Endothelial cell of umbilical vein (primary cell): ENCODE measurements at places on chromosomes 6 and 20.

DNA sequence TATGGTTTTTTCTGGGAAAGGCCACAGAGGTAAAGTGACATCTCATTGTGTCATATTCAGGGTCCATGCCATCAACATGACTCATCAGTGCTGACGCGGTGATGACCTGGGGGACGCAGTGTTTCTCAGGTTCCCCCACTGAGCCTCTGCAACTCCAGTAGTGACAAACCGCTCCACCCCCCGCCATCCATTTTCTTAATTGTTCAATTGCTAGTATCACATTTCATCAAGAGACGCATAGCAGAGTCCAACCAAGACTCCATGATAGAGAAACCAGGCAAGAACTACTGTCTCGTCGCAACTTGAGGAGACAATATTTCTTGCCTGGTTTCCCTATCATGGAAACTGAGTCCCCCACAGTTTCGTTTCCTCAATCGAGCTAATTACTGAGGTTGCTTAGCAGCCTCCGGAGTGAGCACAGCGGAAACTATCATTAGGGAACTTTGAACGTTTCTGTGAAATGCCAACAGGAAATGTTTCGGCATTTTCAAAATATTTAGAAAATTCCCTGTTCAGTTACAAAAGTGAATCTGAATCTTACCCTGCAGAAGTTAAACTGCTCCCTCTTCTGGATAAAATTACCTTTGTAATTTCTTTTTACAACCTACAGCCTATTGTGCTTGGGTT lies 12.2 kb upstream of the SERPINB1 start:
- DNase-seq: peak; percentile 85

GRCh38 chr6:14010275-14010674 lies 85.5 kb downstream of the RNF182 start:
- DNase-seq: no peak

- no peak for DNase-seq
Observed at GRCh38 chr20:35431621-35432429, 6.2 kb downstream of the GDF5 start.

GRCh38 chr6:49527320-49527719 lies 23.1 kb upstream of the C6orf141 start:
- no peak for DNase-seq

GRCh38 chr6:12010635-12011275 lies 1.4 kb upstream of the HIVEP1 start:
- DNase-seq: no peak

DNA sequence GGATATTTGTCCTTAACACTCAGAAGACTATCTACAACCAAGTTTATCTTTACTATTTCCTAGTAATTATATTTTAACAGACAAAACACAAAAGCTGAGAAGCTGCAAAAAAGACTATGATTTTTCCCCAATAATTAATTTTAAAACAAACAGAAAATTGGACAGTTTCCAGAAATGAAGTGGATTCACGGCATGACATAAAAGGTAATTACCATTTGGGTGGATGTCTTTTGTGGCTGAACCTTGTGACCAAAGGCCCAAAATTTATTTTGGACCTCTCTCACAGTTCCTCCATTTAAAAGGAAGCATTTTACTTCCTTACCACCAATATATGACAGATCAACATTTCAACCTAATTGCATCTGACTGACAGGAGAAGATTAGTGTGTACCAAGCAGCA lies 90.2 kb downstream of the GMDS start:
- DNase-seq: peak; percentile 10

DNA sequence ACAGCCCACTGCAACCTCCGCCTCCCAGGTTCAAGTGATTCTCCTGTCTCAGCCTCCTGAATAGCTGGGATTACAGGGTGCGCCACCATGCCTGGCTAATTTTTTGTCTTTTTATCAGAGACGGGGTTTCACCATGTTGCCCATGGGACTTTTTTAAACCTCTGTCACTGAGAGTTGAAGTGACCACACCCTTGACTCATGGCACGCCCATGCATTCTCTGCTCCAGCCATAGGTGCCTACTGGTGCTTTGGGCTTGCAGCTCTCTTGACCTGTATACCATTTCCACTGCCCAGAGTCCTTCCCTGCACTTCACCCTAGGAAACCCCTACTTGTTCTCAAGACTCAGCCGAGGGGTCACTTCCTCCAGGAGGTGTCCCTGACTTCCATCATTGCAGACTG lies 2.4 kb upstream of the SCRT2 start:
- DNase-seq: no peak

GRCh38 chr6:152529369-152529768 lies 107.8 kb downstream of the SYNE1 start:
- no peak for DNase-seq

GRCh38 chr6:11975353-11975977 lies 36.6 kb upstream of the HIVEP1 start:
- DNase-seq: no peak

DNA sequence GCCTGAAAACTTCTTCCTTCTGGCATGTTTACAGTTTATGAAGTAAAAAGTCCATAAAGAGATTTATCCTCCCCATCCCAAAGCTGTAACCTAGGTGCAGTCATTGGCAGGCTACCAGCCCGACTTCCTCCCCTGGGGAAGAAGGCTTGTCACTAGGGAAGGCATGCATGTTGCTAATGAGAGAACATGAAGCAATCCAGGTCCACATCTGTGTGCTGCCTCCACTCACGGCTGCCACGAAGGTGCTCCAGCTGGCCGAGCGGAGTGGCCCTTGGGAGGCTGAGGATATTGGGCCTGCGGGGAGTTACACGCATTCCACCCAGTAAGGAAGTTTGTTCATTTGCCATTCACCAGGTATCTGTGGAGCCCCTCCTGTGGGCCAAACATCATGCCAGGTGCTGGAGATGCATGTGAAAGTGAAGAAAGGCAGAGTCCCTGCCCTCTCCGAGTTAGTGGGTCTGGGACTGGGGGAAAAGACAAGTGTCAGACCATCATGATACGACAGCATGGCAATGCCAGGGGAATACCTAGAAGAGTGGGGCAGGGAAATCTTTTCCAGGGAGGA lies 257.0 kb downstream of the NRN1 start:
- no peak for DNase-seq

GRCh38 chr6:134714679-134715078 lies 235.2 kb downstream of the ALDH8A1 start:
- DNase-seq: peak; percentile 26

DNA sequence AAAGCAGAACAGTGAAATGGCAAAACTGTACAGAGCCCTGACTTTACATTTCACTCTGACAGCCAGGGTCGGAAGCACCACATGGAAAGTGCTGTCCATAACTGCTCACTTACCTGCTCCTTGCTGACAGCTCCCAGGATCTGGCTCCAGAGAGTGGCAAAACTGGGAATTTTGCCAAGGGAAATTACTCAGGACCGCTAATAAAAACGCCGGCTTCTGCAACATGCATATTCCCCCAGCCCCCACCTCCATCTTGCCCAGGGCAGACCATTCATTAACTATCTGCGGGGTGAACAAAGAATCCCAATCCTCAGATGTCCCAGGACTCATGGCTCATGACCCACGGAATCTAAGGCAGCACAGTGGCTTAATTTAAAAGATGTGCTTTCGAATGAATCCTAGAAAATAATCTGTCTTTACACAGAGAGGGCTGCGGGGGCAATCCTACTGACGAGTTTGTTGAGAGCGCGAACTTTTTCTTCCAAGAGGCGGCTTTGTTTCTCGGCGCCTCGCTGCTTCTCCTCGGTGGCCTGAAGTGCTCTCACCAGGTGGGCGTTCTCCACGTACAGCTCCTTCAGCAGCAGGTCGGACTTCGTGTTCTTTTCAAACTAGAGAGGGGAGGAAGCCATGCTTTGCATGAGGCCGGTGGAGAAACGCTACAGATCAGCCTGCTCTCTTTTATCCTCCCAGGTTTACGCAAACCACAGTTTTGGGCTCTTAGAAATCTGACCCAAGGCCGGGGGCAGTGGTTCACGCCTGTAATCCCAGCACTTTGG lies 45.8 kb downstream of the GINS1 start:
- peak; percentile 5 for DNase-seq

- DNase-seq: peak; percentile 26
Observed at GRCh38 chr6:127539272-127539671, 20.1 kb upstream of the MTCL3 start.

DNA sequence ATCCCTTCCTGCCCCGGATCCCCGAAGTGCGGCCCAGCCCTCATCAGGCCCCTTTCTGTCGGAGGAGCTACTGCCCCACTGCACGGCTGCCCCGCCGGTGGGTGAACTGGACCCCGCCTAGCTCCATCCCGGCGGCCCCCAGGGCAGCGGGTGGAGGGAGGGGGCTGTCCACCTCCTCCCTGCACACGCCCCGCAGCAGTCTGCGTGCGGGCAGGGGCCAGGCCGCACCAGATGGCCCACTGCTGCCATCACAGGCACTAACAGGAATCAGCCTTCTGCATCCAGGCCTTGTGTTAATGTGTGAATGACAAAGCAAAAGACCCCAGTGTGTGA lies 54.9 kb upstream of the UNC93A start:
- no peak for DNase-seq

DNA sequence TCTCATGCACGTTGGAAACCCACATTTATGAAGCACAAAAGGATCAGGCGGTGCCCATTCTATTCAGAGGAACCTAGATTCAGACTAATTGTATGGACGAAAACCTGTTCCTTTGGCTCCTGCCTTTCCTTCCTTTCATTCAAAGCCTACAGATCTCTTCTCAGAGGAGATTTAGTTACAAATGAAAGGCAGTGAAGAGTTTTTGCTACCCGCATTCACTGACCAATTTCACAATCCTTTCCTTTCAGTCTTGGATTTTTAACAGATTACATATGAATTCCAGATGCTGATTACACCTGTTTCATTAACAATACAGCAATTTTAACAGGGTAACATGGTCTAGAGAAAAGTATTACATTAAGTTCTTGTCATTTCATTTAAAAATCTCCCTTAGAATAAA lies 32.0 kb downstream of the TMEM242 start:
- no peak for DNase-seq

- no peak for DNase-seq
Observed at GRCh38 chr6:215335-216034, 76.8 kb upstream of the DUSP22 start.

DNA sequence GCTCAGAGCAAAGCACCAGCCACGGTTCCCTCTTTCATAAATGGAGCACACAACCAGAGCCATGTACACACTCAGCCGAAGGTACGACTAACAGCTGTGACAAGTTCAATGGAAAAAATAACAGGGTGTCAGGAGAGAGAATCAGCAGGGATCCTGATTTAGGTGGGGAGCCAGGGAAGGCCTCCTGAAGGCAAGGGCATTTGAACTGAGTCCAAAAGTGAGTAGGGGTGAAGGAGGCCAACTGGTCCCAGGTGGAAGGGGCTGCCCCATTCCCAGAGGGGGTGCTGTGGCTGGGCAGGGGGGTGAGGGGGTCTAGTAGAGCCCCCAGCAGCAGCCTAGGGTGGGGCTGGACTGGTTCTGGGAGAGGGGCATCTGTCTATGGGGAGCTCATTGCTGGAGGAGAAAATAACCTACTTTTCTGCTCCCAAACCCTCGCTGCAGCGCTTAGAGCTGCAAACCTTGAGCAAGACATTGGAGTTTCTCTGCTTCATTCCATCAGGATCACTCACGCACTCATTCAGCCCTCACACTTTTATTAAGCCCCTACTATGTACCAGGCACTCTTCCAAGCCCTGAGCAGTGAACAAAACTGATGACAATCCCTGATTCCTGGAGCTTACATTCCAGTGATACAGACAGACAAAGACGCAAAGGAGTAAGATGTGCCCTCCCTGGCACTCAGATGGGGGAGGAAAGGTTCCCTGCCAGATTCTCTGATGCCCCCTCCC lies 113.5 kb downstream of the TOX2 start:
- no peak for DNase-seq

- no peak for DNase-seq
Observed at GRCh38 chr6:7166410-7167293, 58.9 kb downstream of the RREB1 start.

- no peak for DNase-seq
Observed at GRCh38 chr20:25452333-25452732, 44.9 kb downstream of the GINS1 start.

DNA sequence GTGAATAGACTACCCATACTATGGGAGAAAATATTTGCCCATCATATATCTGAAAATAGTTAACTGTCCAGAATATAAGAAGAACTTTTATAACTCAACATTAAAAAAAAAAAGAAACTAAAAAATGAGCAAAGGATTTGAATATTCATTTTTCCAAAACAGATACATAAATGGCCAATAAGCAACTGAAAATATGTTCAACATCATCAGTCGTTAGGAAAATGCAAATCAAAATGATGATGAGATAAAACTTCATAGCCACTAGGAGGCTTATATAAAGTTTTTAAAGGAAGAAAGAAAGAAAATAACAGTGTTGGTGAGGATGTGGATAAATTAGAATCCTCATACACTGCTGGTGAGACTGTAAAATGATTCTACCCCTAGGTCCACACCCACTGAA lies 32.6 kb upstream of the HMGN3 start:
- no peak for DNase-seq

DNA sequence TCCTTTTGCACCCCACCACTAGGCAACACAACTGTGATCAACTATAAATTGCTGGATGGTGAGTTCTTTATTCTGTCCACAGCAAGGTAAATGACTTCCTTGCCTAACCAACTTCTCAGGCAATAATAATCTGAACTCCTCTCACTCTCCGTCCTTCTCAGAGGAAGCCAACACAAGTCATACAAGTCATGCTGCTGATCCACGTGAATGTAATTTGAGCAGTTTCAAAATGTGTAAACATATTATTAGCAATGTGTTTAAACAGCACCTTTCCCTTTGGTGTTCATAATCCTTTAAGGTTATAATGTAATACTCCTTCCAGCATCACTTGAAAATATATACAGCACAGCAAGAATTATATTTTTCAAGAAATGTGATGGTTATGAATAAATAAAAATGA lies 127.9 kb downstream of the QRSL1 start:
- no peak for DNase-seq

DNA sequence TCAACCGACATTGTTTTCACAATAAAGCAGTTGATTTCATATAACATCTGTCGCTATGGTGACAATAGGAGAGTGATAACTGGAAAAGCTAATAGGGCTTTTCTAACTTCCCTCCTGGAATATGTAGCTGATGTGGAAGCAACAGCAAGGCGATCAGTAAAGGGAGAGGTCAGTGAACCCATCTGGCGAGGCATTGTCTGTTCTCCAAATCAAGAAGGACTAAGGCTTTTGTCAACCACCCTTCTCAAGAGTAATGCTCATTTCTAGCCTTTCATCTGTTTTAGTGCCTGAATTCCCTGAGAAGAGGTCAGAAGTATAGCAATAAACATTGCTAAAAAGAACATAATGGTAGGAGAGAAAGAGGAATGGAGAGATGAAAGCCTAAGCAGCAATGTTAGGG lies 201.3 kb downstream of the AKAP7 start:
- no peak for DNase-seq

- DNase-seq: no peak
Observed at GRCh38 chr6:1553562-1554083, 56.1 kb upstream of the FOXC1 start.

- DNase-seq: no peak
Observed at GRCh38 chr6:46016063-46016608, 476 bp upstream of the CLIC5 start.
